Suppressor macrophage treated with lipopolysaccharide for 4 hours (primary cell): ENCODE measurements at places on chromosomes 6 and 20.
A peak's percentile ranks its signal among the peaks of the same experiment; 100 is the strongest.

DNA sequence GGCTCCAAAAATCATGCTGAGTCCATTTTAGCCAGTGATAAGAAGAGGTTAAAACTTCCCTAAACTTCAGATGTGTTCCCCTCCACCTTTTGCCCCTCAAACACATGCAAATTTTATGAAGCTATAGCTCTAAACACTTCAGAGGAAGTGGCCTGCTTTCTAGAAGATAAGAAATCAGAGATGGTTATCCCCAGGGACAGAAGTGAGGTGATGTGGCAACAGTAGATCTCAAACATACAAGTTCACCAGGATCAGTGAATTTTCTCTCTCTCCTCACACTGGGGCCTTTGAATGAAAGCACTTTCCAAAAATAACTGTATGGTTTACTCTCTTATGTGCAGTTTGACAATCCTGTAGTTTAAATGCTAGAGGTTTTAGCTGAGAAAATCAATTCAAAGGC, 332.0 kb downstream of the BTBD9 start:
- DNase-seq: no peak

- peak; percentile 26 for DNase-seq
These were observed 22.2 kb upstream of the NCOA3 start for GRCh38 chr20:47479506-47479905.

DNA sequence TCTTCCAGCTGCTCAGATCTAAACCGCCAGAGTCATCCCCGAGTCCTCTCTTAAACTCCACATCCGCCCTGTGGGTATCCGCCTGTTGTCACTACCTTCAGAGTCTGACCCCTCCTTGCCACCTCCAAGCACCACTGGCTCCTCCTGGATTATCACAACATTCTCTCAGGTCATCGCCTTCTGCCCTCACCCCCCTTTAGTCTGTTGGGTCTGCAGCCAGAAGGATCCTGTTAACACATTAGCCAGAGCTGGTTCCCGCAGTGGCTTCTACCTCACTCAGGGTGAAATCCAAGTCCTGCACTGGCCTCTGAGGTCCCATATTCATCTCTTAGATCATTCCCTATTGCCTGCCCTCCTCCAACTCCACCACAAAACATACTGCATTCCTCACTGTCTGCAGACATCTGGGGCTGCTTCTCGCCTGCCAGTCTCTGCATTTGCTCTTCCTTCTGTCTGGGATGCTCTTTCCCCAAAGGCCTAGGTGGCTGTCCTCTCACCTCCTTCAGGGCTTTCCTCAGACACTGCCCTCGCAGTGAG, 34.1 kb downstream of the TNXB start:
- DNase-seq: no peak

GRCh38 chr6:101000341-101000740, 119.2 kb upstream of the ASCC3 start:
- DNase-seq: no peak

GRCh38 chr6:124699038-124699437, 263.2 kb upstream of the RNF217 start:
- DNase-seq: no peak

DNA sequence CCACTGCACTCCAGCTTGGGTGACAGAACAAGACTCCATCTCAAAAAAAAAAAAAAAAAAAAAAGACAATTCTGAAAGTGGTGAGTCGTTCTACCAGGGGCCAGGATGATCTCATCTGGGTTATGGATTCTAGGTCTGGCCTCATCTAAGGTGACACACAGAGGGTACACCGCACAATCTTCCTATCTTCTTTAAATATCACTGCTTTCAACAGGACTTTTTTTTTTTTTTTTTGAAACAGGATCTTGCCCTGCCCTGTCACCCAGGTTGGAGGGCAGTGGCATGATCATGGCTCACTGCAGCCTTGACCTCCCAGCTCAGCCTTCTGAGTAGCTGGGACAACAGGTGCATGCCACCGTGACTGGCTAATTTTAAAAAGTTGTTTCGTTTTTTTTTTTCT, 67.7 kb downstream of the SLC16A10 start:
- peak; percentile 16 for DNase-seq

GRCh38 chr6:41466437-41466990, 79.7 kb upstream of the FOXP4 start:
- DNase-seq: peak; percentile 55

- no peak for DNase-seq
These were observed 34.3 kb downstream of the SDHAF4 start for GRCh38 chr6:70601014-70601413.

GRCh38 chr20:17625246-17626051, 55.6 kb downstream of the DSTN start:
- no peak for DNase-seq

GRCh38 chr20:18533491-18533890, 25.8 kb downstream of the SEC23B start:
- DNase-seq: no peak

DNA sequence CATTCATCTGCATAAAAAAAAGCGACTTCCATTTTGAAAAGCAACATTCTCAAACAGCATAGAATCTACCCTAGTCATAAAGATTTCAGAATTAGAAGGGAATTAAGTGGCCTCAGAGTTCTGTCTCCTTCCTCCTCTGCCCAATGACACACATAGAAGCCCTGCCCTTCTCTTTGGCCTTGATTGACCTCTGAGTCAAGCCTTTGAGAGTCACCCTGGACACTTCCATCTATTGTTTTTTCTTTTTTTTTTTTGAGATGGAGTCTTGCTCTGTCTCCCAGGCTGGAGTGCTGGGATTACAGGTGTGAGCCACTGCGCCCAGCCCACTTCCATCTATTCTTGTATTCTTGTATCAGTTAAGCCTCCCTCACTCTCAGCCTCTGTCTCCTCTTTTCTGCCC, 44.8 kb upstream of the CTNNBL1 start:
- peak; percentile 55 for DNase-seq

DNA sequence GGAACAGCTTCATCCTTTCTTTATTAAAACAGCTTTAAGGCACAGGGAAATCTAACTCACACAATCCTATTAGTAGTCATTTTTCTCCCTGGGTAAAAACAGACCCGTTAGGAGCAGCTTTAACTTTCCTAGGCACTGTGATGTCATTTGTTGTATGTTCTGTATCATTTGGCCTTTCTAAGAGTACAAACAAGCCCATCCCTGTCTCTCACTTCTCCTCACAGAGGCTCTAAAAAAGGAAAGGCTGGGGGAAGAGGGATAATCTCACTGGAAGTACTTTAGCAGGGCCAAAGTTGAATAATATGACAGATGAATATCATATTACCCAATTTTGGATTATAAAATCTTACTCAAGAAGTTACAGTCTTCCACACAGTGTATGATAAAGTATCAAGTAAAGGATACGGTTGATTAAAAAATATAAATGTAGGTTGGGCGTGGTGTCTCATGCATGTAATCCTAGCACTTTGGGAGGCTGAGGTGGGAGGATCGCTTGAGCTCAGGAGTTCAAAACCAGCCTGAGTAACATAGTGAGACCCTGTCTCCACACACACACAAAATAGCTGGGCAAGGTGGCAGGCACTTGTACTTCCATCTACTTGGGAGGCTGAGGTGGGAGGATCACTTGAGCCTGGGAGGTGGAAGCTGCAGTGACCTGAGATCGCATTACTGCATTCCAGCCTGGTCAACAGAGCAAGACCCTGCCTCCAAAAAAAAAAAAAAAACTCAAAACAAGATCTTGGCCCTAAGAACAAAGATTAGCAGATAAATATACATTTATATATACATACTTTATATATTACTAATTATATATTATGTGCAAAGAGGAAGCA, 7.9 kb downstream of the NUDT3 start:
- peak; percentile 51 for DNase-seq

- peak; percentile 65 for DNase-seq
These were observed 97.2 kb upstream of the MAP7 start for GRCh38 chr6:136647363-136647852.

DNA sequence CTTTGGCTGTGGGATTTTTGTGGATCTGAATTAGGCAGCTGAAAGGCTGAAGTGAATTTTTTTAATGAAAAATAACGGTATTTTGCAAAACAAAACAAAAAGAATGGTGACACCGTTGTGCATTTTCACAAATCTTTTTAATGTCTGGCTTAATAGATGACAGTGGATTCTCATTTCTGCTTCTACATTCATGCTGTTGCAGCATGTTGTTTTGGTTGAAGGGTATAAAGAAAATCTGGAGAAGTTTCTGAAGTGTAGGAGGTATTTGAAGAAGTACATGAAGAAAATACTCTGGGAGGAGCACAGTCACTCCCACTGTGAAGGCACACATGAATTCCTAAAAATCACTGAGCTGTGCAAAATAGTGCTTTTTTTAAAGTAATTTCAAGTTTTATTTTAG, 3.1 kb upstream of the MAP3K5 start:
- DNase-seq: peak; percentile 28

- DNase-seq: no peak
These were observed 509.8 kb downstream of the EPM2A start for GRCh38 chr6:145225500-145225899.

DNA sequence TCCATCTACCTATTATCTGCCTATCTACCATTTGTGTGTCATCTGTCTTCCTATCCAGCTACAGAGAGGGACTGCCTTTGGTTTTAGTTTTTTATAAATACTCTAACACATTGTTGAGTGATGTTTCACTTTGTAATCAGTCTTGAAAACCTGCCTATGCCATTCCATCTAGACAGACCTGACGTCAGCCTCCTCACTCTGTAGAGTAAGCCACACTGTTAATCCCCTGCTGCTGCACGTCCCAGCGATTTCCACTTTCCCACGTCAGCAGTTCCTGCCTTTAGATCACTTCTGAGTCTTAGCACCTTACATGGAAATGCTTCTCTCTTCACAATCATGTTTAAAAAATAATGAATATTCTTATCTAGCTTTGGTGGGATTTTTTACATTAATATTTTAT, 54.8 kb downstream of the PLG start:
- DNase-seq: no peak

- DNase-seq: no peak
These were observed 12.2 kb upstream of the VNN1 start for GRCh38 chr6:132725947-132726607.

DNA sequence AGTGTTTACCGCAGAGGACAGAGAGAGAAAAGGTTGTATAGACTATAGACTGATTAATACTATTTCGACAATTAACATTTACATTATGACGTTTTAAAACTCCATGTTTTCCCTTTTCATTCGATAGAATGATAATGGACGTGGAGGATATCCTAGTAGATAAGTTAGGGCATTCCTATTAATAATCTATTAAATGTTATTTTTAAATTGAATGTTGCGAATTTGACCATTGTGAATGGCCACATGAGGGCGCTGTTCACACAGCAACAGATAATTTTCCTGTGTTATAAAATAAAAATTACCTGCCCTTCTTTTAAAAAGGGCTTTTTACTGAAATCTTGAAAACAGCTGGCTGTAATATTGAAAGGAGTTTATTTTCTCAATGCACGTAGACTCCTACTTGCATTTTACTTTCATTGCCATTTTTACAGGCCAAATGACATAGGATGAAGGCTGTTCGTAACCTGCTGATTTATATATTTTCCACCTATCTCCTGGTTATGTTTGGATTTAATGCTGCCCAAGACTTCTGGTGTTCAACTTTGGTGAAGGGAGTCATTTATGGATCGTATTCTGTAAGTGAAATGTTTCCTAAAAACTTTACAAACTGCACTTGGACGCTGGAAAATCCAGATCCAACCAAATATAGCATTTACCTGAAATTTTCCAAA, 3.3 kb downstream of the ADGRB3 start:
- peak; percentile 62 for DNase-seq

GRCh38 chr6:104887350-104887749, 27.6 kb upstream of the HACE1 start:
- DNase-seq: no peak
